Ovary (tissue), 10 donors: ENCODE measurements at places on chromosomes 2 and 18. TPM values are rescaled to one million over a fixed set of nuclear protein-coding genes. Genes with fewer than 3 reads are reported as not detected.

GRCh38 chr2:168717790-168718502 lies 84.5 kb upstream of the NOSTRIN start:
- DNase-seq: no peak

DNA sequence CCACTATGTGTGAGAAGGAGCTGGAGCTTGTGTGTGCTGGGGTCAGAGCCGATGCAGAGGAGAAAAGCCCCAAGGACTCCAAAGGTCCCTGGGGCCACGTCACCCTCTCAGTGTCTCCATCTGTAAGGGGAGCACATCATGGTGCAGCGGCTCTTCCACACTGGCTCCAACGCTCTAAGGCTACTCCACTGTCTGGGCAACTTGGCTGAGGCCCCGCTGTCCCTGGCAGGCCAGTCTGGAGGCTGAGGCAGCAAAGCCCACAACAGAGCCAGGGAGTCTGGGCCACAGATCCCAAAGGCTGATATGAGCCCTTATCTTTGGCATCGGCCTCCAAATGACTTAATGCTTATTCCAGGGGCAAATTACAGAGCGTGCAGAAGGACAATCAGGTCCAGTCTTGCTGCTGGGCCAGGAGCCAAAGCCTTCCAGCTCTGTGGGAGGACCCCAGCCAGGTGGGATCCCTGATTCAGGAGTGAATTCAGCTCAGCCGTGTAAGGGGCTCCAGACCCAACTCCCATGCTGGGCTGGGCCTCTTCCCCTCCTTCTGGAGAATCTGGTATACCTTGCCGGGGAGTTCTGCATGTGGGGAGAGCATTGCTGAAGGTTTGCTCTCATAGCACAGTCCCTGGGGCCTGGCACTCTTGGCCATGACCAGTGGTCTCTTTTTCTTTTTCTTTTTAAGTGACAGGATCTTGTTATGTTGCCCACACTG lies 1.8 kb upstream of the DUSP2 start:
- no peak for DNase-seq

- no peak for DNase-seq
These were observed 536.6 kb downstream of the LRRTM4 start for GRCh38 chr2:76985387-76986136.

DNA sequence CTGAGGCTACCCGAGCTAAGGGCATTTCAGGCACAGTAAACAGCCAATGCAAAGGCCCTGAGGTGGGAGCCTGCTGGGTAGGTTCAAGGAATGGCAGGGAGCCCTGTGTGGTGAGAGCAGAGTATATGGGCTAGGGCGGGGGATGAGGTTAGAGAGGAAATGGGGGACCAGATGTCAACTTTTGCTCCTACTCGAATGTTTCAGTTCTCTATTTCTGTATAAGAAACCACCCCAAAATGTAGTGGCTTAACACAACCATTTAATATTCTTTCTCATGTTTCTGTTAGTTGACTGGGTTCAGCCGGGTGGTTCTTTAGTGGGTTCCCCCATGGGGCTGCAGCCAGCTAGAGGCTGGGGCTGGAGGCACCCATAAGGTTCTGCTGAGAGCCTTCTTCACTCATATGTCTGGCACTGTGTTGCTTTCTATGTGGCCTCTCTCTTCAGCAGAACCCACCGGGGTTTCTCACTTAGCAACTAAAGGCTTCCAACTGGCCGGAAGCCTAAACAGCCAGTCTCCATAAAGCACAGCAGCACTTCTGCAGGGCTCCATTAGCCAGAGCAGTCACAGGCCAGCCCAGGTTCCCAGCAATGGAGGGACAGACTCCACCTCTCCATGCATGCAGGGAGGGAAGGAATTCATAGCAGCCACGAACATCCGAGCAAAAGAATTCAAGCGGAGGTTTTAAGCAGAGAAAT lies 5.6 kb upstream of the ATOH8 start:
- DNase-seq: no peak

DNA sequence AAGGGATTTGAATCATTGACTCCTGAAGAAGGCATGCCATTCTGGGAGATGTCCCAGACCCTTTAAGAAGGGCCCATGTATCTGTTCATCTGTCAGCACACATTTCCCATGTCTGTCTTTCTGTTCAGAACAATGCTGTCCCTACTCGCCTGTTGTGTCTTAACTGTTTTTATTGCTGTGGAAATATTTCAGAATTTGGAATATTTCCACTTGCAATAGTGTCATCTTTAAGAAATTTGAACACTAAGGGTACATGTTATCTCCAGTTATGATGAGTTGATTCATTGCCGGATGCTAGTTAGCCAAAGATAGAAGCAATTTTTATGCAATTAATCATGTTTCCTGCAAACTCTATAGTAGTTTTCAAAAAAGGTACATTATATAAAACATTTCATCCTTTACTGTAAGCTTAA lies 36.9 kb upstream of the NT5C1B start:
- DNase-seq: no peak

GRCh38 chr2:112138159-112139032 lies at the start of gene FBLN7:
Gene FBLN7 (plus strand): TSS chr2:112138385. CDS start chr2:112138656, 271 bp downstream.
- DNase-seq: no peak

DNA sequence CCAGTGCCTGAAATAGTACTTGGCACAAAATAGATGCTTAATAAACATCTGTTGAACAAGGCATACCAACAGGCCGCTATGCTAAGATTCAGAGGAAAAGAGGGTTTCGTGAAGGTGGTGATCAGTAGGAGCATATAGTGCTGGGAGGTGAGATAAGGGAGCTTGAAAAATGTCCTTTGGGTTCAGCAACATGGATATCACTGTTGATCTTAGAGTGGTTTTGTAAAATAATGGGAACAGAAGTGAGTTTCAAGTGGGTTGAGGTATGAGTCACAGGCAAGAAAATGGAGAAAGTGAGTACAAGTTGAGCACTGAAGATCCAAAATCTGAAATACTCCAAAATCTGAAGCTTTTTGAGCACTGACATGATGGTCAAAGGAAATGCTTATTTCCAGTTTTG lies 4.4 kb downstream of the CENPO start:
- DNase-seq: no peak

DNA sequence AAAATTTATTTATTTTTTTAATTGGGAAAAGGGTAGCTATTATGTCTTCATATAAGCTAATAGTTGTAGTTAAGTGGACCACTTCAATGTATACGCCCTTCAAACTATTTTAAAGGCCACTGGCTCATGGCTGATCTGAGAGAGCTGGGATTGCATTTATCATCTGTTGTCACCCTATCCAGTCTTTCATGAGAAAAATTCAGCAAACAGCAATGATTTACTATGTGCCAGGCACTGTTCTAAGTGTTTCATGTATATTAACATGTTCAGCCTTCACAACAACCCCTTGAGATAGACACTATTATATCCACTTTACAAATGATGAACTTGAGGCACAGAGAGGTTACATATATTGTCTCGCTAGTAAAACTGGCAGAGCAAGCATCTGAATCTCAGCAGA lies 66.1 kb upstream of the ZNF397 start:
- DNase-seq: no peak

DNA sequence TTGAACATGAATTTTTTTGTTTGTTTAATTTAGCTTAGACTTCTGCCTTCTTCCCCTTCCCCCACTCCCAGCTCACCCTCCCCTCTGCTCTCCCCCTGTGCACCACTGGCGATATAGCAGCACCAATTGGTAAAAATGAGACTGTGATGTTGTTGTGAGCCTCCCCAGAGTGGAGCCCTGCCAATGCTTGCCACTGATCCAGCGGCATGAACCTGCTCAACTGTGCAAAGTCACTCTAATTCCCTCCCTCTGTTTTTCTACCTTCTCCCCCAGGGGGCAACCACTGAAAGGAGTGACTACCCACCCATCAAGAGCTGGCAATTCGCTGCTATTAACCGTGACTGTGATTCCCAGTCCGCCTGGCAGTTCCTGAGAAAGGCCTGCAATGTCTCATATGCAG lies 30.2 kb downstream of the KLHL14 start:
- DNase-seq: no peak

- no peak for DNase-seq
These were observed 154.5 kb downstream of the RPIA start for GRCh38 chr2:88845772-88846661.

- DNase-seq: no peak
These were observed 79.8 kb upstream of the PID1 start for GRCh38 chr2:229350883-229351282.

- no peak for DNase-seq
These were observed 12.1 kb downstream of the TMEM131 start for GRCh38 chr2:97983698-97984097.

- no peak for DNase-seq
These were observed 39.1 kb downstream of the TMEFF2 start for GRCh38 chr2:192155511-192156118.

Gene HMSD
- total RNA-seq: 2.0 TPM

Gene AQP12A
- total RNA-seq: not detected

Gene PDCL3
- total RNA-seq: 19.1 TPM

Gene DSG1
- total RNA-seq: not detected
